SK-N-SH (cell line): ENCODE measurements at places on chromosomes 6 and 20.

DNA sequence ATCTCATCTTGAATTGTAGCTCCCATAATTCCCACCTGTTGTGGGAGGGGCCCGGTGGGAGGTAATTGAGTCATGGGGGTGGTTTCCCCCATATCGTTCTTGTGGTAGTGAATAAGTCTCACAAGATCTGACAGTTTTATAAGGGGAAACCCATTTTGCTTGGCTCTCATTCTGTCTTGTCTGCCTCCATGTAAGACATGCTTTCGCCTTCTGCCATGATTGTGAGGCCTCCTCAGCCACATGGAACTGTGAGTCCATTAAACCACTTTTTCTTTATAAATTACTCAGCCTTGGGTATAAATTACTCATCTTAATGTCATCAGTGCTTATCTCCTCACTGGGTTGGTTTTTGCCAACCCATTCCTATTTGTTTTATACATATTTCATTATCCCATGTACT is 142.0 kb upstream of the GMDS start:
- no peak for DNase-seq

DNA sequence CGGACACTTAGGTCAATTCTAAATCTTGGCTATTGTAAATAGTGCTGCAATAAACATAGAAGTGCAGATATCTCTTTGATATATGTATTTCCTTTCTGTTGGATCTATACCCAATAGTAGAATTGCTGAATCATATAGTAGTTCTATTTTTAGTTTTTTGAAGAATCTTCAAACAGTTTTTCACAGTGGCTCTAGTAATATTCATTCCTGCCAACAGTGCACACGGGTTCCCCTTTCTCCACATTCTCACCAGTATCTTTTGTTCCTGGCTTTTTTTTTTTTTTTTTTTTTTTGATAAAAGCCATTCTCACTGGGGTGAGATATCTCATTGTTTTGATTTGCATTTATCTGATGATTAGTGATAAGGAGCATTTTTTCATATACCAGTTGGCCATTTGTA is 1.8 kb upstream of the FBXL4 start:
- DNase-seq: no peak

DNA sequence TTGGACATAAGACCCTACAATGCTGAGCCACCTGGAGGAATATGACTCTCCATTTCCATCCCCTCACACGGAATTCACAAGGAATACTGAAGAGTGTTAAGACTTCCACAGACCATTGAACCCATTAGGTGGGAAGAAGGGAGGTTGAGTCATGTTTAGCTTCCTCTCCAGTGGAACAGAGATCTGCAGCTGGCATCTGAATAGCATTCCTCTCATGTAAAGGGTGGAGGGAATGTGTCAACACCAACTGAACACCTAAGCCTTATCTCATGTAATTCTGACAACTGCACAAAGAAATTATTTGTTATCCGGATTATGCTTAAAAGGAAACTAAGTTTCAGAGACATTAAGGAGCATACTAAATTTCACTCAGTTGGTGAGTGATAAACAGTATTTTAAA is 705.9 kb downstream of the MAFB start:
- DNase-seq: no peak

- no peak for DNase-seq
Observed at GRCh38 chr20:38156888-38157634, 8.0 kb downstream of the TGM2 start.
